ENCODE measurements at places on chromosomes 13 and 19.

DNA sequence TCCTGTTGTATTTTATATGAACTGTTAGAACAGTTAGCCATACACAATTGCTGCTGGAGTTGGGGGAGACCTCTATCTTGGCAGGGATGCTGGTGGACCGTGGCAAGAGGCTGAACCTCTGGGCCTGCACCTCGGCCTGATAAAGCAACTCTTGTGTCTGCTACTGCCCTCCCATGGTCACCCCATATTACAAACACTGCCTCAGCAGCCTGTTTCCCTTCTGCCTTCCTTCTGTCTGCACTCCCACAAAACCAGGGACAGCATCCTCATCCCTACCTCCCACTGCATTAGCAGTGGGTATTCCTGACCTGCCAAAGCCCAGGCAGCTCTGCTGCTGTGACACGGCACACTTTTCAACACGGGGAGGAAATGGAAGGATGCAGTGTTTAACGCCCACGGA lies 456.4 kb downstream of the FGF14 start:
- no peak for DNase-seq

DNA sequence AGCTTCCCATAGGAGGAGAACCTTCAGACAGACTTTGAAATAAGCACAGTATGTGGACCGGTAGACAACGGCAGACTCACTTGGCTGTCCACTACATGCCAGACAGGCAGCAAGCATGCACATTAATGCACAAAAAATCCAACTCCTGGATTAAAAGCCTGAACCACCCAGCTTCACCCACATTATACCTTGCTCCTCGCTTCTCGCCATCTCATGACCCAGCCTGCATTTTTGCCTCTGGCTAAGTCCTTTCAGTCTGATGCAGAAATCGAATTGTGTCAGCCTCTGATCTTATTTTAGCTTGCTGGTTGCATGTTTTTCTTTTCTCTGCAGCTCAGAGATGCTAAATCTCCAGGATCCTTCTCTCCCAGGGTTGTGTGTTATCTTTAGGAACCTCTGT lies 358.7 kb downstream of the RFC3 start:
- DNase-seq, result no peak

- no peak for DNase-seq
Measured at GRCh38 chr13:39044536-39044935, 6.3 kb downstream of the NHLRC3 start.

- DNase-seq, result no peak
Measured at GRCh38 chr13:49997955-49998354, 1.1 kb downstream of the TRIM13 start.

DNA sequence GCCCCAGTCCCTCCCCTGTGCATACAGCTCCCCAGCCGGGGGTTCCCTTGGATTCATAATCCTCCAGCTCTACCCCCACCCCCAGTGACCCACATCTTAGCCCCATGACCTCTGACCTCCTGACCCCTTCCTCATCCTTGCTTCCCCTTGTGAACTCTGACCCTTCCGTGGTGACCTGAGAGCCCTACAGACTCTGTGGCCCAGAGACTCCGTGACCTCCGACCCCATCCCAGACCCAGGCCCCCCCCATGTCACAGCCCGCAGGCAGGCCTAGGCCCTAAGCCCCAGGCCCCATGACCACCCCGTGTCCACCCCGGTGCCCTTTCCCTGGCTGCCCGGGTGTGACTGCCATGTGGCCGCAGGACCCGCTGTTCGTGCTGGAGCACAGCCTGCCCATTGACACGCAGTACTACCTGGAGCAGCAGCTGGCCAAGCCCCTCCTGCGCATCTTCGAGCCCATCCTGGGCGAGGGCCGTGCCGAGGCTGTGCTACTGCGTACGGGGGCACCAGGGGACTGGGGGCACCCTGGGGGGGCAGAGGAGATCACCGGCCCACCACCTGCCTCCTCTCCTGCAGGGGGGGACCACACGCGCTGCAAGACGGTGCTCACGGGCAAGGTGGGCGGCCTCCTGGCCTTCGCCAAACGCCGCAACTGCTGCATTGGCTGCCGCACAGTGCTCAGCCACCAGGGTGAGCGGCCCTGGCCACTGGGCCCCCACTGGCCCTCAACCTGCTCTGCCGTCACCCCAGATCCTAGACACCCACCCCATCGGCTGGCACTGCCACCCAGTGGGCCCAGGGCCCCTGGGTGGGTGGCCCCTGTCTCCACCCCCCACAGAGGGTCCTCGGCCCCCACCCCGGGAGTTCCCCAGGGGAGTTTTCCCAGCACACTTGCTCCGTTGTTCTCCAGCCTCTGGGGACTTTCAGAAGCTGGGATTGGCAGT lies 2.4 kb upstream of the SPIB start:
- DNase-seq, result no peak

DNA sequence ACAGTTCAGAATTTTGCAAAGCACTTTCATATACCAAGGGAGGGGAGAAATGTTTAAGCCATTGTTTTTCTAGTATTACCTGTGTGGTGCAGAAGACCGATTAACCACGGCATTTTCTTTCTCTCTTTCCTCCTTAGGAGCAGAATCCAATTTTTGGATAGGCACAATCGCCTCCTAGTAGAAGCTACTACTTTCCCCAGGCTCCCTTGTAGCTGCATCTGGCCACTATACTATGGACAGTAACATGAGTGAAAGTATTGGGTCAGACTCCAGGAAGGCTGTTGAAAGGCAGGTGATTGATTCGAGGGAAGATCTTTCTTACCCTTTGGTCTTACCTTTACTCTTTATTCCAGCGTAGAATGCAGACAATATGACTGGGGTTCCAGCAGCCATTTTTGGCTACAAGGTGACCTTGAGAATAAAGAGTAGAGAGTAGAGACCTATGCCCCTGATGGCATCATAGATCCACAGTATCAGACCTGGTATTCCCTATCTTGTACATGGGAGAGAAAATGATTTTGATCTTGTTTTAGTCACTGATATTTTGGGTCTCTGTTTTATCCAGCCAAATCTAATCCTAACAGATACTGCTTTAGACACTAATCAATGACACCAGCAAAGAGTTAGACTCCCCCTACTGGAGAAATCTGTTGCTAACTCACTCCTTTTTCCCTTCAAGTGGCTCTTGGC lies 77.0 kb downstream of the LRRC63 start:
- DNase-seq, result peak; percentile 36

DNA sequence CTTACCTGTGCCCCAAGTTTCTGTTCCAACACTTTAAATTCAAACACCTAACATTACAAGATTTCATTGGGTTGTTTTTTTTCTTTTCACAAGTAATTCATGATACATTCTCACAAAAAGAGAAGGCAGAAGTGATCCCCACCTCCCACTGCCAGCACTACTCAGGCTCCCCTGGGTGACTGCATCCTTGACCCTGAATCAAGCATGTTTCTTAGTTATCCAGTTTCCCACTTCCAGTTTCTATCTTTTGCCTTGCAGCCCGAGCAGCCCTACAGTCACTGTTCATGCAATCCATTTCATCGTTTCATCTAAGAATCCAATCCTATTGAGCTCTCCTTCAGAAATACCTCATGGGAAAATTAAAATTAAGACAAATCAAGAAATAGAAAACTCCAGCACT lies 61.4 kb downstream of the RNASEH2B start:
- no peak for DNase-seq

GRCh38 chr19:29860492-29860891 lies 48.7 kb downstream of the CCNE1 start:
- DNase-seq, result no peak

GRCh38 chr13:27583645-27584044 lies 36.7 kb downstream of the LNX2 start:
- no peak for DNase-seq

DNA sequence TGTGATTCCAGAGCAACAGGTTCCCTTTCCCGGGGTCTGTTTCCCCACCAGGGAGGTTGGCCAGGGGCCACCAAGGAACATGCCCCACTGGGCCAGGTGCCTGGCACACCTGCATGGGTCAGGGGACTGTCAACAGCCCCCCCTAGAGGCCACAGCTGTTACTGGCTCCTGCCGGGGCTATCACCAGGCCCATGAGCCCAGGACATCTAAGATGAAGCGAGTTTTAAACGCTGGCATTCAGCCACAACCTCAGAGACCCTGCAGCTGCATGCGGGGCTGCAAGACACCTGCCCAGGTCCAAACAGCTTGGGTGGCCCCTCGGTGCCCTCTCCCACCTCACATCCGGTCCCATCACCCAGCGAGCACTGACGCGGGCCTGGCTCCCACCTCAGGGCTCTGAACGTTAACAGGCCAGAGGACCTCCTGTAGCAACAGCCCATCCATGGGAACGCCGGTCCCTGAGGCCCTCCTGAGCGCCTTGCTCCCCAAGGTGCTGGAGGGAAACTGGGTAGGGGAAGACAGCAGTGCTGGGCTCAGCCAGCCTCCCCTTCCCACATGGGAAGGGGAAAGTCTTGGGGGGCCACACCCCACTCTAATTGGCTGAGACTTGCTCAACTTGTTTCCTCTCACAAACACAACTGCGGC lies 12.0 kb downstream of the KHSRP start:
- no peak for DNase-seq

- DNase-seq, result peak; percentile 48
Measured at GRCh38 chr19:14048443-14049153, 13.3 kb downstream of the PALM3 start.

DNA sequence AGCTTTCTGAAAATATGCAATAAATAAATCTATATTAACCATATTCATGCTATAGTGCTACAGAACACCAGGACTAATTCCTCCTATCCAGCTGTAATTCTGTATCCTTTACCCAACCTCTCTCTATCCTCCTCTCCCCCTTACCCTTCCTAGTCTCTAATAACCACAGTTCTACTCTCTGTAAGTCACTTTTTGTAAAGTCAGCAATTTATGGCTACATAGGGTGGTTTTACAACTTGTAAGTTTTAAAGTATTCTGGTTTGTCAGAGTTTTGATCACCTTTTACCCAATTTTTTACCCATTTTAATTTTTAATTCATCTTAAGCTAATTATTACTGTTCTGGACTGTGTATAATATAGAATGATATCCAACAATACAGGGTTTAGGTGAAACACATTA lies 34.0 kb downstream of the MTRF1 start:
- no peak for DNase-seq

GRCh38 chr19:8610041-8610935 lies at the start of gene ADAMTS10:
Gene ADAMTS10, minus strand, starts transcription at chr19:8610715. Its CDS starts 5,005 bp downstream, at chr19:8605710.
- no peak for DNase-seq

DNA sequence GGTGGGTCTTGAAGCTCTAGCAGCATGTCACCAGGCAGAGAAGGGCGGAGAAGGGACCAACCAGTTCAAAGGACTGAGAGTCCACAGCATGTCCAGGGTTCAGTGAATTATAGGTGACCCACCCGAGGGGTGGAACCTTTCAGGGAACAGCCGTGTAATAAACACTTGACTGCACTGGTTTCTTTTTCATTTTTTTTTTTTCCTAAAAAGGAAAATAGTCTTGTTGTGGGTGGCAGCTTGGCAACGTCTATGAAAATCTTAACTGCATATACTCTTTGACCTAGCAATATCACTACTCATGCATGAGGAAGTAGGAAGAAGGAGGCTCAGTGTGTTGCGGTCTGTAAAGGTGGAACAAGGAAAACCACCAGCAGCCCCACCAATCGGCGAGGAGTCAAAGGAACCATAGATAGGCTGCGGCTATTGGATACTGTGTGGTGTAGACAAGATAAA lies 13.0 kb upstream of the MYH14 start:
- no peak for DNase-seq

DNA sequence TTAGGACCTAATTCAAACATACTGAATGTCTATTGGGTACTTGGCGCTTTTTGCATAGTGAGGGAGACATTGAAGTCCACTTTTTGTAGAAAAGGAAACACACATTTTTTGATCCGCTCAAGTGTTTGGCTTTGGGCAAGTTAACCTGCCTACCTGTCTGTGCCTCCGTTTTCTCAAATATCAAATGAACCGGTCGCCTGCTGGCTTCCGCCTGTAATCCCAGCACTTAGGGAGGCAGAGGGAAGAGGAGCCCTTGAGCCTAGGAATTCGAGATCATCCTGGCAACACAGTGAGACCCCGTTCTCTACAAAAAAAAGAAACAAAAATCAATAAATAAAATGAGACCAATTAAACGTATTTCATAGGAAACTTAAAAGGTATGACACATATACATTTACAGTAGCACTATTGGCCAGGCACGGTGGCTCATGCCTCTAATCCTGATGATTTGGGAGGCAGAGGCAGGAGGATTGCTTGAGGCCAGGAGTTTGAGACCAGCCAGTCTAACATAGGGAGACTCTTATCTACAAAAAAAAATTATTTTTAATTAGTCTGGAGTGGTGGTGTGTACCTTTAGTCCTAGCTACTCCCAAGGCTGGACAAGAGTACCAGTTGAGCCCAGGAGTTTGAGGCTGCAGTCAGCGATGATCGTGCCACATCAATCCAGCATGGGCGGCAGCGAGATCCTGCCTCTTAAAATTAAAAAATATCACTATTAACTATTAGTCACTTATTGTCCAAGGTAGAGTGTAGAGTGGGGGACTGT lies 1.3 kb downstream of the RAD23A start:
- DNase-seq, result no peak

GRCh38 chr13:58379221-58379620 lies 747.7 kb downstream of the PCDH17 start:
- DNase-seq, result no peak

DNA sequence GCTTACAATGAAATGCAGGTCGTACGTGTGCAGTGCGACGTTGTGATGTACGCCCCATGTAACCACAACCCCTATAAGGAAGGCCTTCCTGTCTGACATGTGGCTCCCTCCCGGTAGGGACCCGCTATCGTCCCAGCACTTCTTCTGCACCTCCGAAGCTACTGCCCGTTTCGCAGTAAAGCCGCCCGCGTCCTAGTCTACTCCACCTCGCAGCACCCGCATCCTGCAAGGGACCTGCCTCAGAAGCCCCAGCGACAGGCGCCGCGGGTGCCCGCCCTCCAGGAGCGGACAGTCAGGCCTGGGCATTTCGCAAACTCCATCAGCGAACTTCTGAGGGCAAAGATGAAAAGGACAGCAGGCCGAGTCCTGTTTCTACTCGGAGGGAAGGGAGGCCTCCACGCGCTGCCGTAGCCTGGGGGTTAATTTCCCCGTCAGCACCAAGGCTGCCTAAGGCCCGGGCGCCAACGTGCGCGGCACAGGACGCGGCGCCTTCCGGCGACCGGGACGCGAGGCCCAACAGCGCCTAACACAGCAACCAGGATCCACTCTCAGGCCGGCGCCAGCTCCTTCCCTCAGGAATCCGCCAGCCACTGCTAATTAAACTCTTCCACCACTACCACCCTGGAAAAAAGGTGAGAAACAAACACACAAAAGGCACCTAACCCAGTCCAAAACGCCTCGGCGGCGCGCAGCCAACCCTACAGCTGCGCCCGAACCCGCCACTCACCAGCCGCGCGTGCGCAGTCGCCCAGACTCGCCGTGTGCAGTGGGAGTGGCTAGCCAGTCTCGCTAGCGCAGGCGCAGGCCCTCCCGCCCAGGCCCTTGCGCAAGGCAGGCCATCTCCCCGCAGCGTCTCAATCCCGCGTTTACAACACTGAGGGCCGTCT lies at the start of gene EEF1AKMT1:
Gene EEF1AKMT1 (minus strand): TSS at position 768 of the 887 bp plus-strand sequence. CDS start 16,363 bp downstream, outside the sequence.
- DNase-seq, result peak; percentile 83

GRCh38 chr13:30615481-30615865 lies 2.2 kb upstream of the USPL1 start:
- DNase-seq, result no peak

DNA sequence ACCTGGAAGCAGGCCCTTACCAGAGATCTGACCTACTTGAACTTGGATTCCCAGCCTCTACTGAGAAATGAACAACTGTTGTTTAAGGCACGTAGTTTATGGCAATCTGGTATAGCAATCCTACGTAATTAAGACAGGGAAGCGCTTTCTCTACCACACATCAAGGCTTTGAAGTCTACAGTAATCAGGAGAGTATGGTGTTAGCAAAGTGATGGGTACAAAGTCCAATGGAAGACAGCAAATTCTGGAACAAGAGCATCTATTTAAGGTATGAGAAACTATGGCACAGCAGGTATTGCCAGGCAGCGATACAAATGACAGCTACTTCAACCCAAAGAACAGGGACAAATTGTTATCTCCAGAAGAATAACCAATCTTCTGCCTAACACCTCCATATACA lies 3.1 kb downstream of the ZNF563 start:
- no peak for DNase-seq
